ENCODE measurements at places on chromosomes 1 and 21.

DNA sequence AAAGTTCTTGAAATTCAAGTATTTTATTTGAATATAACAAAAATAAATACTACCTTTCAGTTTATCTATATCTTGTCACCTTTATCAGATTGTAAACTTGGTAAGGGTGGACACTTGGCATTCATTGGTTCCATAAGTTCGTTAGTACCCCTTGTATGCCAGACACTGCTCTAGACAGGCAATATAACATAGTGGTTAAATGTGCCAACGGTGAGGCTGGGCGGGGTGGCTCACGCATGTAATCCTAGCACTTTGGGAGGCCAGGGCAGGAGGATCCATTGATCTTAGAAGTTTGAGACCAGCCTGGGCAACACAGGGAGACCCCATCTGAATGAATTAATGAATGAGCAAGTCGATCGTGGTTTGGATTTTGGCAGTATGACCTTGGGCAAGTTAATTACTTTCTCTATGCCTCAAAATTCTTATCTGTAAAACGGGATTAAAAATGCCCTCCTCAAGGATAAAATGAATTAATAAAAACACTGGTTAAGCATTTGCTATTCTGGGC is 26.3 kb upstream of the SH3D21 start:
- no peak for DNase-seq

GRCh38 chr21:31137960-31138359 is 99.7 kb upstream of the KRTAP19-8 start:
- peak; percentile 39 for DNase-seq

- DNase-seq = no peak
These were observed 52.0 kb upstream of the KCNA3 start for GRCh38 chr1:110726755-110727154.

DNA sequence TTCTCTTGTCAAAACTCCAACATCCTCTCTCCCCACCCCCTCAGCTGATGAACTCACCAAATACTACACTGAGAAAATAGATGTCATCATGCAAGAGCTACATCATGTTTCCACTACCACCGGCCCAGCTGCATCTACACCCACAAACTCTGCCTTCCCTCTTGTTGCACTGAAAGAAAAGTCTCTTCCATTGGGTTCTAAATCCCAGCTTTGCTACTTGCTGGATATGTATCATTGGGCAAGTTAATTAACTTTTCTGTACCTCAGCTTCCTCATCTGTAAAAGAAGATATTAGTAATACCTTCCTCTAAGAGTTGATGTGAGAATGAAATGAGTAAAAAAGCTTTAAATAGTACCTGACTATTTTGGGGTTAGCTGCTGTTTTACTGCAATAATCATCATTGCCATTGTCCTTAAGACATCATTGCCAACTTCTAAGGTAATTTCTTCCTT is 108.6 kb downstream of the OLFML2B start:
- DNase-seq = no peak

- DNase-seq = peak; percentile 95
These were observed 130.4 kb downstream of the AK5 start for GRCh38 chr1:77412069-77412819.
